ENCODE measurements at places on chromosomes 6 and 20. TPM values are rescaled to one million over a fixed set of nuclear protein-coding genes. Genes with fewer than 3 reads are reported as not detected.

- no peaks in the 10 kb centered on the region for H3K4me1 ChIP-seq
- no peaks in the 10 kb centered on the region for H3K27me3 ChIP-seq
- no peak overlapping the region for H3K4me3 ChIP-seq
- H3K36me3 ChIP-seq = no peaks in the 10 kb centered on the region
Measured at GRCh38 chr20:1477896-1478490, 11.3 kb upstream of the NSFL1C start.

DNA sequence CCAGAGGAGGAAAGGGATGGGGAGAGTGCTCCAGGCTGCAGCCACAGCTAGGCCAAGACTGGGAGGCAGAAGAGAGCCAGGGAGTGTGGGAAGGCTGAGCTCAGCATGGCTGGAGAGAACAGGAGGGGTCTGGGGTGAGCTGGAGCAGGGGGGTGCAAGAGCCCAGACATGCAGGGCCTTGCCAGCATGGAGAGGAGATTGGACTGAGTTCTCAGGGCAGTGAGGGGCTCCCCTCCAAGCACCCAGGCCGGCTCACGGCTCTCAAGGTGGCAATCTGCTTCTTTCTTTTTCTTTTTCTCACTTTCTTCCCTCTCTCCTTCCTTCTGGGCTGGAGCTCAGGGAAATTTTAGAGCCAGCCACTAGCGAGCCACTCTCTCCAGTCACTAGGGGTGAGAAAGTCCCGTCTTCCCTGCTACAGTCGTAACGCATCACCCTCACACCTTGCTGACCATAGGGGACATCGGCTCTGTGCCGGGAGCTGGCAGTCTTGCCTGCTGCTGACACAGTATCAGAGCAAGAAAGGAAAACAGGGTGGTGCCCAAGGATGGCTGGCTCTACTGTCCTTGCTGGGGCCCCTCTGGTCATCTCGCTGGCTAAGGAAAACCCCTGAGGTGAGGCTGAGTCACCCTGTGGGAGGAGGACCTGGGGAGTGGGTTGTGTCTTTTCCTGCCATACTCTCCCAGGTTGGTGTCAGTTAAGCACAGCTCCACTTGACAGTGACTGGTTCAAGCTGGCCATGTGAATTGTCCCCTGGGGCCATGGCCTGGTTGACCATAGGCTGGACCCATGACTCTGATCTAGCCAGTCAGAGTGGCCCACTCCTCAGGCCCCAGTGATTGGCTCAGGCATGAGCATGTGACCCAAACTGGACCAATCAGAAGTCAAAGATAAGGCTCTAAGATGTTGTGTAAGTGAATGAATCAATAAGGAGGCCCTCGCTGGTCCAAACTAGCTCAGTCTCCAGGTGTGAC is 135.1 kb upstream of the PMEPA1 start:
- H3K4me3 ChIP-seq = no peak overlapping the region
- H3K27me3 ChIP-seq = no peaks in the 10 kb centered on the region
- no peaks in the 10 kb centered on the region for H3K36me3 ChIP-seq

GRCh38 chr6:40714576-40715564 is 127.7 kb upstream of the LRFN2 start:
- H3K4me1 ChIP-seq = peaks cover 17% of the 10 kb centered on the region
- no peak overlapping the region for H3K4me3 ChIP-seq
- H3K27me3 ChIP-seq = no peaks in the 10 kb centered on the region
- H3K36me3 ChIP-seq = no peaks in the 10 kb centered on the region
- no peak overlapping the region for H3K27ac ChIP-seq
- DNase-seq = no peak

GRCh38 chr6:74892091-74892490 is 313.8 kb downstream of the COL12A1 start:
- no peak overlapping the region for H3K4me3 ChIP-seq
- no peaks in the 10 kb centered on the region for H3K36me3 ChIP-seq
- H3K27me3 ChIP-seq = peaks cover 4% of the 10 kb centered on the region
- DNase-seq = peak; percentile 36
- H3K4me1 ChIP-seq = peaks cover 7% of the 10 kb centered on the region
- no peak overlapping the region for H3K27ac ChIP-seq

- H3K4me3 ChIP-seq = no peak overlapping the region
- no peak for DNase-seq
- no peaks in the 10 kb centered on the region for H3K27me3 ChIP-seq
- H3K4me1 ChIP-seq = no peaks in the 10 kb centered on the region
Measured at GRCh38 chr6:134920422-134920821, 29.5 kb downstream of the ALDH8A1 start.

TAF11 gene
- total RNA-seq = 17.3 TPM

- no peak overlapping the region for H3K27ac ChIP-seq
- no peak overlapping the region for H3K4me3 ChIP-seq
- no peaks in the 10 kb centered on the region for H3K36me3 ChIP-seq
- DNase-seq = no peak
- H3K27me3 ChIP-seq = no peaks in the 10 kb centered on the region
Measured at GRCh38 chr6:5158180-5158579, 73.0 kb downstream of the PPP1R3G start.

GRCh38 chr6:30151580-30151979 is 9.4 kb downstream of the TRIM10 start:
- H3K27ac ChIP-seq = no peak overlapping the region
- no peaks in the 10 kb centered on the region for H3K36me3 ChIP-seq
- DNase-seq = no peak
- H3K4me3 ChIP-seq = no peak overlapping the region
- no peaks in the 10 kb centered on the region for H3K27me3 ChIP-seq

DNA sequence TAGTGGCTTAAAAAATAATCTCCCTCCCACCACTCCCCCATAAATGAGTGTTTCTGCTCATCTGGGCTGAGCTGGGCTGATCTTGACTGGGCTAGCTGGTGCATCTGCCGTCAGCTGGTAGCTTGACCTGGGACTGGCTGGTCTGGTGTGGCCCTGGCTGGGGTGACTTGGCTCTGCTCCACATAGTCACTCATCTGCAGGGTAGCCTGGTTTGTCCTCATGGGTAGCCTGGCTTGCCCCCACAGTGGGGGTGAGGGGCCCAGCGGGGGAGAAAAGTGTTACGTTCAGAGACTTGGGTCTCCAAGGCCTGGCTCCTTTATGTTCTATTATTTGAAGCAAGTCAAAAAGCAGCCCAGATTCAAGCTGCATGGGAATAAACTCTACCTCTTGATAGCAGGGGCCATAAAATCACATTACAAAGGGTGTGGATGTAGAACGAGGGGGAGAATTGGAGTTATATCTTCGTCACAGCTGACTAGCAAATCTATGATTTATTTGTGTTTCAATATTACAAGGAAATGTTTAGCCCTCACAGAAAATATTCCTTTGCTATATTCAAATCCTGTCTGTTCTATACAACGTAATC is 32.9 kb downstream of the EDN3 start:
- H3K4me3 ChIP-seq = no peak overlapping the region
- no peaks in the 10 kb centered on the region for H3K36me3 ChIP-seq
- DNase-seq = no peak

CALHM4 gene
- total RNA-seq = not detected

- no peaks in the 10 kb centered on the region for H3K27me3 ChIP-seq
- peaks cover 11% of the 10 kb centered on the region for H3K4me1 ChIP-seq
Measured at GRCh38 chr6:117502580-117502979, 20.1 kb downstream of the DCBLD1 start.

- peak; percentile 81 for DNase-seq
- no peak overlapping the region for H3K27ac ChIP-seq
- peaks cover 15% of the 10 kb centered on the region for H3K4me1 ChIP-seq
- no peaks in the 10 kb centered on the region for H3K27me3 ChIP-seq
Measured at GRCh38 chr20:50039706-50040431, 57.1 kb downstream of the SNAI1 start.

DNA sequence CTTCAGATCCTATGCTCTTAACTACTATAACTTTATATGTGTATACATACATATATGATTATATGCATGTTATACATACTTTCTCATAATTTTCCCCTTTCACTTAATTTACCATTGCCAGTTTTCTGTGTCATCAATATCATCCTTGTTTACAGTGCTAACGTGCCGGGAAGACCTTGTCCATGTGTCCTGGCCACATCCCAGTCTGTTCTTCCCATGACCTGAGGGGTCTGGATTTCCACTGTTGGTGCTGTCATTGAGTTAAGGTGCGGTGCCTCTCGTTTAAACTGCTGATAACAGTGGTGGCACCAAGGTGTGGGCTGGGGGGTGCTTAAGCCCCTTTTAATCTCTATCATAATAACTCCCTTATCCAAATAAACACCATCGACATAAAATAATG is 8.5 kb upstream of the SDCBP2 start:
- H3K4me1 ChIP-seq = peaks cover 5% of the 10 kb centered on the region
- no peak overlapping the region for H3K4me3 ChIP-seq
- H3K36me3 ChIP-seq = no peaks in the 10 kb centered on the region
- peak overlapping the region; percentile 58 for H3K27ac ChIP-seq
- no peak for DNase-seq

GRCh38 chr6:6469074-6469473 is 119.4 kb upstream of the LY86 start:
- peaks cover 2% of the 10 kb centered on the region for H3K4me1 ChIP-seq
- H3K36me3 ChIP-seq = no peaks in the 10 kb centered on the region
- no peak overlapping the region for H3K4me3 ChIP-seq
- H3K27ac ChIP-seq = no peak overlapping the region
- no peak for DNase-seq

BANF2 gene
- total RNA-seq = not detected

ARMC12 gene
- total RNA-seq = 0.20 TPM

- no peak for DNase-seq
- H3K4me3 ChIP-seq = no peak overlapping the region
Measured at GRCh38 chr6:129492260-129492659, 217.7 kb downstream of the ARHGAP18 start.

LINC00237 gene
- total RNA-seq = not detected

DNA sequence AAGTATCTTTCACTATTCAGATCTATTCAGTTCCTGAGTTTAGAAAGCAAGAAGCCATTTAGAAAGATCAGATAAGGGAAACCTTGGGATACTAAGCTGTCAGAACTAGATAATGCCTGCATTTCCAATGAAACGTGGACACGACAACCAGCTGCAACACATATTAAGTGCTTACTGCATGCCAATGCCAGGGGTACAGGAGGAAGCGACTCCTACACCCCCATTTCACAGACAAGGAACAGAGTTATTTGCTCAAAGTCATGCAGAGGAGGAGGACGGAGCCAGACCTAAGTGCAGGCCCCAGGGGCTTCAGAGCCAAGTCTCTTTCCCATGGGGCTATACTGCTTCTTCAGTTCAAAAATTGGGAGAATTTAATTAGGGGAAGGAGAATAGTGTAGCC is 62.4 kb downstream of the PREX1 start:
- H3K36me3 ChIP-seq = no peaks in the 10 kb centered on the region
- peak overlapping the region; percentile 54 for H3K27ac ChIP-seq
- H3K4me3 ChIP-seq = no peak overlapping the region
- no peaks in the 10 kb centered on the region for H3K27me3 ChIP-seq
- H3K4me1 ChIP-seq = peaks cover 24% of the 10 kb centered on the region

DNA sequence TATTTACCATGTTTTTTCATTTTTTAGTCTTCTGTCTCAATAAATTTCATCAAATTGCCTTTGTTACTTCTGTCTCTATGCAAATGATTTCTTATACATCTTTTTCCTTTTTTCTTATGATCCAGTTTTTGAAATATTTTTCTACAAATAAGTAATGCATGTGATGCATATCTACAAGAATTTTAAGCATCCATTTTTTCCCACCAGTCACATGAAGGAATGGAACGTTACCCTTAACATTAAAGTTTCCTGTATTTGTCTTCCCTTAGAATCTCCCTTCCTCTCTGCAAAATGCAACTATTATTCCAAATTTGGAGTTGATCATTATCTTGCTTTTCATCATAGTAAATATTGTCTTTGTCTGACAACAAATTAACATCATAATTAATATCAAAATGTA is 35.5 kb downstream of the PSMB9 start:
- H3K27ac ChIP-seq = no peak overlapping the region
- H3K4me1 ChIP-seq = peaks cover 2% of the 10 kb centered on the region
- no peak overlapping the region for H3K4me3 ChIP-seq

DNA sequence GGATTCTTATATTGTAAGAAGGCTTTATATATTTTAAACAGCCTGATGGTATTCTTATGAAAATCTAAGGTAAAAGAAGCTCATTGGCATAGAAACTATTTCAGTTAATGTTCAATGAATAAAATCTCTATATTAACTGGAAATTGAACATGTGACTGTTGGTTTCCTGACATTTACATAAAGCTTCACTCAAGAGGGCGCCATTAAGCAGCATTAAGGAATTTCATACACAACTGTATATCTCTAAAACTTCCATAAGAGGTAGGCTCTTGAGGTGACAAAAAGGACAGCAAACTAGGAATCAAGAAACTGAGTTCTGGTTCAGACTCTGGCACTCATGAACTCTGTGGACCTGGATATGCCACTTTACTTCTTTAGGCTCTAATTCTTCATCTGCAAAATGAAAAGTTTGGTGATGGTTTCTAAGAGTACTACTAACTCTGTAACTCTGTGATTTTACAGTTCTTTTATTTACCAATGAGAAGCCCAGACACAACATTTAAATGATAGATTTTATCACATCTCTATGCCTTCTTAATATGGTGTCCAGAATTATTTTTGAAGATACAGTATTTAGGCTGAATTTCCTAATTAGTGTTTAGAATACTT is 147.5 kb downstream of the FLRT3 start:
- H3K27ac ChIP-seq = no peak overlapping the region
- DNase-seq = peak; percentile 66
- H3K4me1 ChIP-seq = no peaks in the 10 kb centered on the region
- H3K36me3 ChIP-seq = no peaks in the 10 kb centered on the region
- no peak overlapping the region for H3K4me3 ChIP-seq
- H3K27me3 ChIP-seq = no peaks in the 10 kb centered on the region

DNA sequence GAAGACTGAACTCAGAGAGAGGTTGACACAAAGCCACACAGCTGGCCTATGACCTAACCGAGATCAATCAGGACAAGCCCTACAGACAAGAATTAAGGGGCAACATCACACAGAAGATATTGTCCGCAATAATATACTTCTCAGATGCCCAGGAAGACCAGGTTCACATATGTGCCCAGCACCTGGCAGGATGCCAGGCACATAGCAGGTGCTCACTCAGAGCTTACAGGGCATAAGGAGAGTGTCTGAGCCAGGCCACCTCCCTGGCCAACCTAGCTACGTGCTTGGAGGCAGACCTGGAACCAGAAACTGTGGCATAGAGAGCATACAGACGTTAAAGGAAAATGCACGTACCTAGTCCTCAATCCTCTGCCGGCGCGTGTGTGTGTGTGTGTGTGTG is 87.0 kb upstream of the LRFN2 start:
- H3K4me1 ChIP-seq = no peaks in the 10 kb centered on the region
- no peak overlapping the region for H3K4me3 ChIP-seq
- H3K36me3 ChIP-seq = no peaks in the 10 kb centered on the region
- DNase-seq = no peak

SDCBP2 gene
- total RNA-seq = 10.9 TPM

Data from lung (tissue), 17 donors.